ENCODE measurements at places on chromosomes 7 and 10. TPM values are rescaled to one million over a fixed set of nuclear protein-coding genes. Genes with fewer than 3 reads are reported as not detected.

DNA sequence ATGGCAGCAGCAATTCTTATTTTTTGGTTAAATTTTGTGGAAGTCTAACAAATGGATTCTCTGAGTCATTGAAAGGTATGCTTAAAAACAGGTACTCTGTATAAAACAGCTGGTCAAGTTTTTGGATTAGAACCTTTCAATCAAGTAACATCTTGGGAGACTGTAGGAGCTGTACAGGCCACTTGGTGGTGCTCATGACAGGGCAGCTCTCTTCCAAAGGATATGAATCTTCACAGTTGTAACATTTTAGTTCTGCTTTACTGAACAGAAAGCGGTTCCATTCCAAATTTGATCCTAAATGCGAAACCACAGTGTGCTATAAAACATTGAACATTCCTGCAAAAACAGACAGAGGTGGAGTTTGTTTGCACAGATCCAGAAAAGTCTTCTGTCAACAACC lies 44.5 kb upstream of the AGR3 start:
- peak; percentile 21 for DNase-seq

DNA sequence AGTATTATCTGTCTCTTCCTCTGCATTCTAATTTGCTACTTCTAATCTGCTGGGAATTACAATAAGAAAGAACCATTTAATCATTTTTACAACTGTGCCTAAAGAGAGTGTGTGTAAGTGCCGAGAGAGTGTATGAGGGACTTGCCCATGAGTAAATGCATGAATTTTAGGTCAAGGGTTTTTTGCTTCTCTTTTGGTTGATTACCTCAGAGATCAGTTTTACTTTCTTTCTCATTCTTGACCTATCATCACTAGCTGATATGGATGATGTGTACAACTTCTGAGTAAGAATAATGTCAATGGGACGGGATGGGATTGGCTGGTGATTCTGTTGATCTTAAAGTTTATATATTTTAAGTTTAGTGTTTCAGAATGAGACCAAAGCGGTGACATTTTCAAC lies 47.8 kb downstream of the IKZF1 start:
- no peak for DNase-seq

The EGR2 gene
- 1.2 TPM for total RNA-seq

The TSPAN12 gene
- 51.1 TPM for total RNA-seq

The ITGA8 gene
- 1.4 TPM for total RNA-seq

Measured in heart right ventricle (tissue), 16 donors.